Upper lobe of right lung (tissue), 1 donor: ENCODE measurements at places on chromosomes 3 and 15. TPM values are rescaled to one million over a fixed set of nuclear protein-coding genes. Genes with fewer than 3 reads are reported as not detected.
A peak's percentile ranks its signal among the peaks of the same experiment; 100 is the strongest.

The LDHAL6B gene
- total RNA-seq, result not detected

DNA sequence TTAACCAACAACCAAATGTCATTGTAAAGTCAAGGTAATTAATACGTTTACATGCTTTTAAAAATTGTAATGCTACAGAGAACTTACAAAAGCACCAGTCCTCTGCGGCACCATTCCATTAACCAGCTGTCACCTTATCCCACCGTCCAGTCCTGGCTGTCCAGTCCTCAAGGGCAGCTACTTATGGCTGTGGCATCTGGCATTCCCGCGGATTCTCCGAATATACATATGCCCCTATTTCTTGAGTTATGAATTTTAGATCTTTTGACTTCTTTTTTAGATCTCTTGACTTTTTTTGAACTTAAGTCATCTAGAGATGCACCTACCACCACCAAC lies 382 bp upstream of the POMGNT2 start:
- no peak for DNase-seq

The MRPS22 gene
- 31.1 TPM for total RNA-seq

The GPR171 gene
- total RNA-seq, result 3.2 TPM

The EFHB gene
- 0.90 TPM for total RNA-seq

The AQP9 gene
- total RNA-seq, result 46.9 TPM

The SYNPR gene
- not detected for total RNA-seq

- no peak for DNase-seq
Observed at GRCh38 chr15:49686599-49686998, 65.8 kb downstream of the DTWD1 start.

DNA sequence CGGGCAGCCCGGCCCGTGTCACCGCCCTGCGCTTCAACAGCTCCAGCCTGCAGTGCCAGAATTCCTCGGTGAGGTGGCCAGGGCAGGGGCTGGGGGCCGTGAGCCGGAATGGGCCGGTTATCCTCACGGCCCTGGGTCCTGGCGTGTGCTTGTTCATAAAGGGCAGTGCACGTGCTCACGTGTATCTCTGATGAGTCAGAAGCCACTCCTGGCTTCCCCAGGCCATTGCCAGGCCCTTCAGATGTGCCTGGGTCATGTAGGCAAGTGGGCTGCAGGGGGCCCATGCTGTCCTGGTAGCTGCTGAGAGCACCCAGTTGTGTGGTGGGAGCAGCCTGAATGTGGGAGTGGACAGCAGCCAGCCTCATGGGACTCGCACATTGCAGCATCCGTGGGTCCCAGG lies 29.2 kb downstream of the PLXNA1 start:
- DNase-seq, result no peak

GRCh38 chr3:70754314-70754713 lies 441.9 kb upstream of the MDFIC2 start:
- no peak for DNase-seq

The CLDND1 gene
- 90.9 TPM for total RNA-seq

GRCh38 chr3:120357807-120358206 lies 8.7 kb upstream of the LRRC58 start:
- no peak for DNase-seq

DNA sequence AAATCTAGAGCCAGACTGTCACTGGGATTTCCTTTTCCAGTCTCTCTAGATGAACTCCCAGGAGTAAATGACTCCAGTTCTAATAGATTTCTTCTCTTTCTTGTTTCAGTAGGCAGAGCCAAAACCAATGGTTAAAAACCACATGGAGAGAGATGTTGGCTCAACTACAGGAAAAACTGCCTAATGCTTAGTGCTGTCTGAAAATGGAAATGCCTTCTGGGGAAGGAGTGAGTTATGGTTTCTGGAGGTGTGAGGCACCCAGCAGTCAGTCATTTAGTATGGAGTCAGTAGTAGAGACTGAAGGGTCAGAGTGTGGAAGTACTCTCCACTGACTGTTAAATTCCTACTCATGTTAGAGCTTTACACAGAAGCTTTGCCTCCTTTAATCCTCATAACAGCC lies 136.7 kb downstream of the CCNL1 start:
- no peak for DNase-seq

The ASB14 gene
- not detected for total RNA-seq

The TMEM266 gene
- 2.5 TPM for total RNA-seq

DNA sequence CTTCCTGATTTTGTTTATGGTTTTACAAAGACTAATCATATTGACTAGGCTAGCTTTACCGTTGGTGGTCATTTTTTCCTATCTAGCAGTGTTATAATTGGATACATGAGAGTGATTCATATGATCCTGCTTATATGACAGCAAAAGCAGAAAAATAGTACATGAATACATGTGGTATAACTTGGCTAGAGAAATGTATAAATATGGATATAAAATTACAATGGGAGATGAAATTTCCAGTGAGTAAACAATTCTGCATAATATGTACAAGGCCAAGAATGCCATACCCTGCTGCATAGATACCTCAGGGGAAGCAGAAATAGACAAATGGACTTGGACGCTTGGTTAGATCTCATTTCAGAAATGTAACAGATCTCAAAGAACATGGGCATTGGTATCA lies 103.1 kb downstream of the DTWD1 start:
- DNase-seq, result no peak

DNA sequence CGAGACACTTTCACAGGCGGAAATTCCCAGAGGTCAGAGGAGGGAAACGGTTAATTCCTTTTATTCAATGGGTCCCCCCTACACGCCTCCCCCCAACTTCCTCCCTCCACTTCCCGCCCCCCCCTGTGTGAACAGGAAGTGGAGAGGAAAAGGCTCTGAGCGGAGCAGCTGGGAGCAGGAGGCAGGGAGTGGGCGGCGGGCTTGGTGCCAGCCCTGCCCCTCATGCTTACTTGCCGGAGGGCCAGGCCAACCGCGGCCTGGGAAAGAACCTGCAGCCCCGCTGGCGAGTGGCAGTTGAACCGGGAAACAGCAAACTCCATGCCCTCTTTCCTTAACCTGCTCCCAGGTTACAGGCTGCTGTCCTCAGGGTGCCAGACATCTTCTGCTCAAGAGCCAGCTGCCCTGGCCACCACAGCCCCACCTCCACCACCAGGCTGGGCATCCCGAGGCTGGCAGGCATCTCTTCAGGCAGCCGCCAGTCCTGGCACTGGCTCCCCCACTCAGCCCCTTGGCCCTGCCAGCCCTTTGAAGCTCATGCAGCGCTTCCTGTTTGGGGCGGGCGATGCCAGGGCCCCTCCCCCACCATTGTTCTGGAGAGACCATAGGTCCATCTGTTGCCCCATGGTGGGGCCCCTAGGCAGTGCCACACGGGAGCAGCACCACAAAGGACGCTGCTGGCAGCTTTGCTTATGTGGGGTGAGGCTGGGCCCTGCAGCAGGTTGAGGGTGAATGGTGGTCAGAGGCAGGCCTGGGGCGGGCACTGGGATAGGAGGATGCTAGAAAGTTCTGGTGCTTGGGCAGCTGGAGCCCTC lies 12.9 kb downstream of the VPS18 start:
- peak; percentile 83 for DNase-seq

GRCh38 chr3:188798556-188799145 lies 373.1 kb upstream of the TPRG1 start:
- DNase-seq, result no peak

DNA sequence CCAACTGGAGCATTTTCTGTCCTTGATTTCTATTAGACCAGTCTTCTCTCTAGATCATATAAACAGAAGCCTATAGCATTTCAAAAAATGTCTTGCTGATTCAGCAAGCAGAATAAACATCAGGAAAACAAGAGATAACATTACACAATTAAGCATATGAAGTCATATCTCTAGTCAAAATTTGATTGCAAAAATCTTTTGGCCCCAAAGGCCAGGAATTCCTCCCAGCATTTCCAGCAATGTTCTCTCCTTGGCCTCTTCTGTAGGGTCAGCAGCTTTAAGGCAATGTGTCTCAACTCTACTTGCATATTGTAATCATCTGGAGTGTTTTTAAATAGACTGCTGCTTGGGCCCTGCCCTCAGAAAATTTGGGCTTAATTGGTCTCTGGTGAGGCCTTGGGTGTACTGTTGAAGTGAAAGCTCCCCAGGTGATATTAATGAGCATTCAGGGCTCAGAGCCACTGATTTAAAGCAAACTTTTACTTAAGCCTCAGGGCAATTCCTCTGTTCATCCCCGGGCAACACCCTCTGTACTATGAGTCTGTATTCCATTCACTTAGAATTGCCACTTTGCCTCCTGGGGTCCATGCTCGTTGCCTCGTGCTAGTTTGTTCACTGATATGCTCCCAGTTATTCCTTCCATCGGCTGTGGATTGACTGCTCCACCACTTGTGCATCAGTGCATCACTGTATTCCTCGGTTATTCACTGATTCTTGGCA lies 1072.6 kb downstream of the ROBO2 start:
- DNase-seq, result no peak

GRCh38 chr15:80173022-80173759 lies 20.4 kb downstream of the FAH start:
- DNase-seq, result peak; percentile 87

DNA sequence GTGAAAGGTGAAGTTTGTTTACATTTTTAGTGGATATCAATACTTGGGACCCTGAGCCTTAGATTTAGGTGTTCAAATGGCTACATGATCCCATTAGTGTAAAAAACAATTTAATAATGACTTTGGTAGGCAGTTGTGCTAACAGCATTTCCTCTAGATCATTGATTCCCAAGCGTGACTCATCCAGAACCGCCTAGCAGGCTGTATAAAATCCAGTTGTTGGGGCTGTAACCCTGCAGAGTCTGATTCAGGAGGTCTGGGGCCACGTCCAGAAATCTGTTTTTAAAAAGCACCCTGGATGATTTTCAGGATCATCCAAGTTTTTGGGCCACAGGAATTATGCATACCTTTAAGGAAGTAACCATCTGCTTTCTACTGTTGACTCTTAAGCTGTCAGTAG lies 156.4 kb downstream of the TP63 start:
- DNase-seq, result no peak

DNA sequence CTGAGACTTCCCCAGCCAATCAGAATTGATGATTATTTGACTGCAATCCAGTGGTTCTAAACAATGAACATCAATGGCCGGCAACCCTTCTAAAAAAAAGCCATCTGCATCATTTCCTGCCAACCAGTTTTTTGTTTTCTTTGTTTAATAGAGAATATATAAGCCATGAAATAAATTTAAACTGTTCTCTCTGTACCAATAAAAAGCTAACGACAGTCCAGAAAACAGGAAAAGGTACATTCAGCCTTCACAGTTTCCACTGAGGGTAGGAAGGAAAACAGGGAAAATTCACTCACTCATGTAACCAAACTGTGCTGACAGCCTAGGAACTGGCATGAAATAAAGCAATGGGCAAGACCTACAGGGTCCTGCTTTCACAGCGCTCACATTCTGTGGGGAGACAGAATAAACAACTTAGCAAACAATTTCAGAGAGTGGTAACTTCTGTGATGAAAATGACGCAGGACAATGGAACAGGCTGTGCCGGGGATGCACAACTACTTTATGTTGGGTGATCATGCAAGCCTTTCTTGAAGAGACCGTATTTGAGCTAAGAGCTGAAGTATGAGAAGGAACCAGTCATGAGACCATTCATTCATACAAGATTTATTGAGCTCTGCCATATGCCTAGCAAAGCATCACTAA lies 630.1 kb downstream of the MAGI1 start:
- DNase-seq, result no peak

- no peak for DNase-seq
Observed at GRCh38 chr15:40499931-40500330, 29.1 kb downstream of the CHST14 start.

The CELF6 gene
- total RNA-seq, result 5.4 TPM

The RMDN3 gene
- 77.1 TPM for total RNA-seq

DNA sequence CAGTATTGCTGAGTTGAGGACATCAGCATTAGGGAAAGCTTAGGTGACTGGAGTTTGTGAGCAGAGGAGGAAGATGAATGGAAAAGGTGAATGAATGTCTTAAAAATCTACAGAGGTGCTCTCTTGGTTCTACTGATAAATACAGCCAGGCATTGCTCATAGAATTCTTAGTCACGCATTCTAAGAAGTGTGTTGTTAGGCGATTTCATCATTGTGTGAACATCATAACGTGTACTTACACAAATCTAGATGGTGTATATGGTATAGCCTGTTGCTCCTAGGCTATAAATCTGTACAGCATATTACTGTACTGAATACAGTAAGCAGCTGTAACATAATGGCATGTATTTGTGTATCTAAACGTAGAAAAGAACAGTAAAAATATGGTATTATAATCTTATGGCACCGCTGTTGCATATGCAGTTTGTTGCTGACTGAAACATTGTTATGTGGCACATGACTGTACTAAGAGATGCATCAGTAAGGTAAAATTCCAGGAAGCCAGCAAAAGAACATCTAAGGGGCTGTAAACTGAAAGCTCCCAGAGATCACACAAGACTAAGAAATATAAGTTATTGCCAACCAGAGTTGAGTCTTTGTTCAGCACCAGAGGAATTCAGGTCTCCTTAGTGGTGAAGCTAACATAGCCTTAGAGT lies 42.9 kb upstream of the ASB14 start:
- no peak for DNase-seq

- DNase-seq, result no peak
Observed at GRCh38 chr3:168803536-168803935, 707.8 kb upstream of the GOLIM4 start.

GRCh38 chr3:191263850-191264249 lies 64.8 kb downstream of the OSTN start:
- DNase-seq, result no peak

DNA sequence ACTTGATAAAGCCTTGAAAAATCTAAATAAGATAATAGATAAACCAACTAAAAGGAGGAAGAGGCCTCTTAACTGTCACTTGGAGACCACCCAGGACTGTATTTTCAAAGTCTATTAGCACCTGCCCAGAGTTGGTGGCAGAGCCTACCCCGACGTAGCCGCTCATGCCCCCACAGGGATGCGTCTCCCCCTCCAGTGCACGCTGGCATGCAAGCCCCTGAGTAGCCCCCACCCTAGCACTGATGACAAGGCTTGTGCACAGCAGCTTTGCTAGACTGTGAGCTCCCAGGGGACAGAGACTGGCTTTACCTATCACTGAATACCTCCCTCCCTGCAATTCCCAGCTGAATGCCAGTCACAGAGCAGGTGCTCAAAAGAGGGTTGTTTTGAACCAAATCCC lies 54.1 kb upstream of the HES1 start:
- DNase-seq, result no peak

DNA sequence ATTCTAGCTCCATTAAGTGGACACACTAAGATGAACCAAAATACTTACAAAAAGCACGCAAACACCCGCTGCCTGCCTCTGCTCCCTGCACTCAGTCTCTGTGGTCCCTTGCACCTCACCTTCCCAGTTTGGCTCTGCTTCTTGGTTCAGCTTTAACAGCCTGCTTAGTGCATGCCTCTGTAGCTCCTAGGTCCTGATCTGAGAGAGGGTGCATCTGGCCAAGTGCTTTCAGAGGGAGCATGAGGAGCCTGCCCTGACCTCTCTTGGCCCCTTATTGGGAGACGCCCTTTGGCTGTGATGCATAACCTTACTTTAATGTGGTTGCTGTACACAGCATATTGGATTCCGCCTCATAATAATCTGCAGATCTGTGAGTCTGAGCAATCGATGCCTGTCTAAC lies 21.2 kb upstream of the ATP10A start:
- DNase-seq, result no peak

GRCh38 chr15:65998486-65998885 lies 129.2 kb downstream of the RAB11A start:
- no peak for DNase-seq

The GLDN gene
- 21.8 TPM for total RNA-seq

- DNase-seq, result no peak
Observed at GRCh38 chr15:100100926-100101325, 240.8 kb downstream of the ADAMTS17 start.
